ENCODE measurements at places on chromosomes 4 and X.
A peak's percentile ranks its signal among the peaks of the same experiment; 100 is the strongest.

DNA sequence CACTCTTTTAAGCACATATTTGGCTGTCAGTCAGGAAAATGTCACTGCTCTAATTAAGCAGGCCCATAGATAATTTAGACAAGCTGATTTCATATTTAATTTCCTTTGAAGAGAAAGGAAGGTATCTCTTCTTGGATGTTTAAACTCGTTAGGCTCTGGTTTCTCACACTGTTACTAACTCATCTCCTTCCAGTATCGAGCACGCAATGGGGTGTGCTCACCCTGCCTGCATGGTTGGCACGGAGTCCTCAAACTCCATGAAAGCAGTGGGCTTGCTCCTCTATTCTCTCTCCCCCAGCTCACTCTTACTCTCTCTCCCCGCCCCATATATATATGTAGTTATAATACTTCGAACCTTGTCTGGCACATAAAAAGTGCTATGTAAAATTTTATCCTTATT is 76.9 kb downstream of the EGF start:
- no peak for DNase-seq

DNA sequence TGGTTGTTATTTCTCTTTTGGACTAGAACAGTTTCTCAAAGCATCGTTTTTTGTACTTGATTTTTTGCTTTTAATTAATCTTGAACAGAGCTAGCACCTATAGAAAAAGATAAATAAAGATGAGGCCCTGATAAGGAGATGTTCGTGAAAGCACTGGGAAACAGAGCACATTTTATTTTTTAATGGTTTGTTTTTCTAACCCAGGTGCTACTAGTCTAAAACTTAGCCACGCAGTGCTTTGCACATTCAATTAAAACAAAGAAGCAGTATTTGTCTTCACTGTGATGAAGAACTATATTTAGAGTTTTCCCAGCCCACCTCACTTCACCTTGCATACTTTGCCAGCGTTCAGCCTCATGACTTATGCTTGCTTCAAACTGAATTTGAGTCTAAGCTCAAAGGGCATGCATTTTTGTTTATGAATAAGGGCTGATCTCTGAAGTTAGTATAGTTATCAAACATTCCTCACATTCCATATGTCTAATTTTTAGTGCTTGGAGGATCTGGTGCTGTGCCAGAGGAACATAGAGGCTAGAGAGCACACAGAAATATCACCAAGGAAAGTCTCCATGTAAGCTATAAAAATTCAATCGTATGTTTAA is 76.7 kb downstream of the WWC2 start:
- DNase-seq: no peak

DNA sequence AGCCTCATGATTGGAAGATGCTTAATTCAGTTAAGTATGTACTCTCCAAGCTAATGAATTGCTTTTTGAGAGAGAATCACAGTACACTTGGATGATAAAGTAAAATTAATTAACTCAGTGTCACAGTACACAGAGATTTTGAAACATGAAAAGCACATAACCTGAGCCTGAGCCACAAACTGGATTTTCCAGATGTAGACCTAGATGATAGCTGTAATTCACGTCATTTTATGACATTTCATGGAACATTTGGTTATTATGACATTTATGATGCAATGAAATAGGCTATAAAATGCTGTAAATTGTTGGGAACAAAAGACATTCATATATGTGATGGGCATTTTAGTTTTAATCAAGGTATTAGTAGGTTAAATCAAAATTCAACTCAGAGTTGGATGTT is 983.7 kb downstream of the STPG2 start:
- no peak for DNase-seq

DNA sequence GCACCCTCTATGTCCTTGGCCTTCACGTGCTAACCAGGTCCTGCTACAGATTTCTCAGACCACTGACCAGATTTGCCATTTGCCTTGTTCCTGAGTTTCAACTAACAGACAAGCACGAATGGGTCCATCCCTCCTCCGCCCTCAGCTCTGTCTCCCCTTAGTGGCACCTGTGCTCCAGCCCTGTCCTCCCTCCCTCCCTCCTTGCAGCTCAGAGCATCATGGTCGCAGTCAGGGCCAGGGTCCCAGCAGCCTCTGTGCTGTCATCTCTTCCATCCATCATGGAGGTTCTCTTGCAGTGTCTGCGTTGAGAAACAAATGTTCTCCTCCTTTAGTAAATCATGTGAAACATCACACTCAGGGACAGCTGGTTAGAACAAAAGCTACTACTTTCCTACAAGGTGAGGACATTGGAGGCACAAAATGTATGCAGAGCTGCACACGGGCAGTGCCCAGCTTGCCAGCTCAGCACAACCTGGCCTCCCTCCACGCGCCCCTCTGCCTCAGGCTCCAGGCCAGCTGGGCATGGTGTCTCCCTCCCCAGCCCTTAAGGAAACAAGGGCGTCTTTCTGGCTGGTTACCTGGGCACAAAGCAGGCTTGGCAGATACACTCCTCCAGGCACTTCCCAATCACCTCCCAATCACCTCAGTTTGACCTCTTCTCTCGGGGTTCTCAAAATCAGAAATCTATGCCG is 79.5 kb upstream of the ATP6AP2 start:
- DNase-seq: no peak

DNA sequence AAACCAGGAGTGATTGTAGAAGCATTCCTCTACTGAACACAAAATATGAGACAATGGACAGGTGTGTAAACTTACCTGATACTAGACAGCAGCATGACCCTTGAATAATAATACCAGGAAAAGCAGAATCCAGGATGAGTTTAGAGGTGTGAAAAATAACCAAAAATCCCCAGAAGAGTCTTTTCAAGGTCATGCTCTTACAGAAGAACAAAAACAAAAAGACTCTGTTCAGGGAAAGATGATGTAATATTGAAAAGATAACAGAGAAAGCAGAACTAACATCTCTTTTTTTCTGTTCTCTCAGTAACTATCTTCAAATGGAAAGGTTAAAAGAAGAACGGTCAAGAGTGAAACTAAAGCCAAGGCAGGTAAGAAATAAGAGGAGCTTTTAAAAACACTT is 14.0 kb upstream of the ARHGAP10 start:
- DNase-seq: no peak

DNA sequence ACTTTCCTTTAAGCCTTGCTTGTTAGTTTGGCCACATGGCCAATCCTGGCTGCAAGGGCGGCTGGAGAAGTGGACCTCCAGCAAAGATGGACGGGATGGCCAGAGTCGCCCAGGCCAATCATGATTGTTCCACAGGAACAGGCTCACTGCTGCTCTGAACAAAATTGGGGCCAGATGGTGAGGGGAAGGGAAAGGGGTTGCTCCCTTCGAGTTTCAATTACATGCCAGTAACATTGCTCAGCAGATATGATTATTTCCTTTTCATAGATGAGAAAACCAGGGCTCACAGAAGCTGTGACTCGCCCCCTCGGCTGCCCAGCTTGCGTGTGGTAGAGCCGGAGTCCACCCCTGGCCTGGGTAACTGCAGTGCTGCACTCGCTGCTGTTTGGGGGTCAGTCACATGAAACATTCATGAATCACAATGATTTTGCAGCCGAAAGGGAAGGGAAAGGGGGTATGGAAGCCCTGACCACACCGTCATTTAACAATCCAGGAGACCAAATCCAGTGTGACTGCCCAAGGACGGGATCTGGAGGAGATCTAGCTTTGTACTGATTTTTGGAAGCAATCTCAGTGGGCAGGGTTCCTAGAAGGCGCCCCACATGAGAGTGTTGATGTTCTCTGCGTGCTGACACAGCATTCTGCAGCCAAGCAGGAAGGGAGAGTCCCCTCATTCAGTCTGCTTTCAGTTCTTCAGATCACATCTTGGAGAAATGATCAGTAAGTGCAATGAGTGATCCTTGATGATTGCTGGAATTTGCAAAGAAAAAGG is 77.3 kb upstream of the MSX1 start:
- DNase-seq: no peak

DNA sequence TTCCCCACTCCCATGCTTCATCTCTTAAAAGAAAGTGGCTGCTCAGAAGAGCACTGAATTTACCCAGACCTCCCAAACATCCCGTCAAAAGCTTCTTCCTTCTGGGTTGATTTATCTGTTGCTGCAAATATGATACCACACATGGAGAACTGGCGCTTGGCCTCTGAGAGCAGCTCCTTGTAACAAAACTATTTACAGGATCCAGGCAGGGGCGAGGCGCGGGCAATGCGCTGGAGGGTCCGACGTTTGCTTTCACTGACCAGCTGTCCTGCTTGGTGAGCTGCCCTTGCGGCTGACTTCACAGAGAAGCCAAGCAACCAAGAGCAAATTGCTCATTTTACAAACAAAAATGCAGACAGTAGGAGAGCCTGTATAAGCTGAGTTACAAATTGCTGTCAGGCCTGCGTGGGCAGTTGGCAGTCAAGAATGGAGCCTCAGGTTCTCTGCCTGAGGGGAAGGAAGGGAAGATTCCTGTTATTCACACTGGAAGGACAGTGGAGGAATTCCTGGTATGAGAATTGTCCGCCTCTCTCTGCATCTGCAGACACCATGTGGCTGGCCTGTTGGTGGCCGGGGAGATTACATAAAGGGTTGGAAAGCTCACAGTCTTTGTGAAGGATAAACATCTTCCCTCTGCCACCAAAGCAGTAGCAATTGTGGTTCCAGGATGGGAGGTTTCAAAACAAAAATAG is 192.2 kb upstream of the LEF1 start:
- no peak for DNase-seq

GRCh38 chrX:74408304-74408703 is 13.0 kb upstream of the SLC16A2 start:
- DNase-seq: no peak

GRCh38 chr4:139567159-139567870 is 11.3 kb upstream of the SETD7 start:
- DNase-seq: no peak

- DNase-seq: no peak
These were observed 2.3 kb downstream of the FHDC1 start for GRCh38 chr4:152938237-152938947.

DNA sequence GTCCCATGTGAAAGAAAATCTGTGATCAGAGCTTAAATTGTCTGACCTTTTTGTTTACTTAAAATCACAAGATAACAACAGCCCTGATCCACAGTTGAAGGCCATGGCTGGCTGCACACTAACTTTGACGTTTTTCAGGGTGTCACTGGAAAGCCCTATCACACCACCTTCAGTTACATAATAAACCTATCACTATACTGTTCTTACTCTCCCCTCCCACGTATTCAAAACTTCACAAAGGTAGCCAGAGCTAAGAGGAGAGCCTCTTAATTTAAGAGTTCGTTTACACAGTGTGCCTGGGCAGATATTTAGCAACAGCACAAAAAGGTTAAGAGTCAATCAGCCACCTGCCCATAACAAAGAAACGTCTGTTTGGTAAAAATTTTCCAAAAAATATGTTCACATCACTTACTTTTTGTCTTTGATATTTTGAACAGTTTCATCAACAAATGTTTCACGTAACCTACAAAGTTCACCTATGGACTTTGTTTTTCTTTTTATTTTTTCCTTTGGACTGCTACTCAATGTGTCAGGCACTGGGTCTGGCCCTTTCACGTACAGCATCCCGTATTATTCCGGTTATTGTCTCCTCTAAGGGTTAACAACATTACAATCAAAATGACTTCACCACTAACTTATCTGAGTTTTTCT is 25.0 kb downstream of the RFC1 start:
- DNase-seq: no peak

DNA sequence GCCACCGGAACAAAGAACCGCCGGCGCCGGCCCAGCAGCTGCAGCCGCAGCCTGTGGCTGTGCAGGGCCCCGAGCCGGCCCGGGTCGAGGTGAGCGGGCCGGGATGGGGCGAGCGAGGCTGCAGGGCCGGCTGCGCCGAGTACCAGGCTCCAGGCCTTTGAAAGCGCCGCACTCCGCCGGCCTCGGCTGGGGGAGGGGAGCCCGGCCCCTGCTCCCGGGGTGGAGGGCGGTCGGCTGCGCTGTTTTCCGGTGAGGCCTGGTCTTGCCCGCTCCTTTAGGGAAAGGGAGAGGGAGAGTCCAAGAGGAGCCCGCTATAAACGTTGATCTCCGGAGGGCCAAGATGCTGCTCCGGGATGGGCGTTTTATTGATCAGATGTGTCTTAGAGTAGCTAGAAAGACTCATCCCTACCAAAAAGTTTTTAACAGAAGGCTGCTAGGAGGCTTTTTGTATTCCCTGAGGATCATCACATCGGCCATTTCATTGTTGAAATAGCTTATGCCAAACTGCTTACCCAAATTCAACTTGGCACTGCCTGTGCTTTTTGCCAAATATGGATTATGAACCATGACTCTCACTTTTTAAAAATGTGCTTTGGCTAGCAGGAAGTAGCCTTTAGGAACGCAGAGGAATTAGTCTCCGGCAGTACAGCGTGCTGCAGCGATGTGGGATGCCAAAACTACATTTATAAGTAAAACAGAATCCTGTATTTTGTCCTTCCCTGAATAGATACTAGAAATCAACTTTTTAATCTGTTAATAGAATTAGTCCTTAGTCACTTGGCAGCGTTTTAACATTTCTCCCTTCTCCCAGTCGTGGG is 760 bp downstream of the TMEM165 start:
- peak; percentile 25 for DNase-seq

DNA sequence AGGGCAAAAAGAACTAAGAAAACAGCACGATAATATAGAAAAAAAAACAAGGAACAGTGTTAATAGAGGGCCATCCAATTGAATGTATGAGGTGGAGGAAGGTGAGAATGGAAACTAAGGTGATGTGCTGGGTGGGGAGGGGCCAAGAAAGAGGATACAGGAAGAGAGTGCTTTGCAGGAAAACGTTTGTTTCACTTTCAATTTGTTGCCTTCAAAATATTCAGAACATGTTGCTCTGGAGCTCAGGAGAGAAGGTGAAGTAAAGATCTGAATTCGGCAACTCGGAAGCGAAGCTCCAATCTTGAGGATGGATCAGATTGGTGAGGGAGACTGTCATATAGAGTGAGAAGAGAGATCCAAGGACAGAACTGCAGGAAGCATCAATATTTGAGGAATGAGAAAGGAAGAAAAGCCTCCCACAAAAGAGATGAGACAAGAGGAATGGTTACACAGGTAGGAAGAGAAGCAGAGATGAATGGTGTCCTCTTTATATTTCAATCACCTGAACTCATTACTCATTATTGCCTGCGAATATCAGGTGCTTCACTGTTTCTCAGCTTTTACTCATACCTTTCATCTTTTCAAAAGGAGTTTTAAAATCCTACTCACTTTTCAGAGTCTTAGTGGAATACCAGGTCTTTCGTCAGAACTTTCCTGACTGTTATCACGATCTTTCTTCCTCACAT is 14.7 kb upstream of the SEC24D start:
- no peak for DNase-seq

Measured in NCI-H1105 (cell line).